ENCODE measurements at places on chromosomes 16 and 17.

GRCh38 chr17:81367171-81367570, 28.1 kb upstream of the BAHCC1 start:
- DNase-seq, result no peak

DNA sequence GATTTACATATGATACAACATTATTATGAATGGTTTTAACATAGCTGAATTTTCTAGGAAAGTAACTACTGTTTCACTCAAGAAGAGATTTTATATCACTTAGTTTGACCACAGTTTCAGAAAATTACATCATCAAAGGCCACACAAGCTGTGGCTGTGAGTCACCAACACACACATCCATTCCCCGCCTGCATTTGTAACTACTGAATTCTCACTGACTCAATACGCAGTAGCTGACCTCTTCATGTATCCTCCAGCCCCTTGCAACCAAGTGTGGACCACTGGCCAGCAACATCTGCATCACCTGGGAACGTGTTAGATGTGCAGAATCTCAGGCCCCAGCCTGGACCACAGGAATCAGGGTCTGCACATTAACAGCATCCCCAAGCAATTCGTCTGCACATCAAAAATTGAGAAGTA, 197.6 kb downstream of the XYLT1 start:
- peak; percentile 29 for DNase-seq

DNA sequence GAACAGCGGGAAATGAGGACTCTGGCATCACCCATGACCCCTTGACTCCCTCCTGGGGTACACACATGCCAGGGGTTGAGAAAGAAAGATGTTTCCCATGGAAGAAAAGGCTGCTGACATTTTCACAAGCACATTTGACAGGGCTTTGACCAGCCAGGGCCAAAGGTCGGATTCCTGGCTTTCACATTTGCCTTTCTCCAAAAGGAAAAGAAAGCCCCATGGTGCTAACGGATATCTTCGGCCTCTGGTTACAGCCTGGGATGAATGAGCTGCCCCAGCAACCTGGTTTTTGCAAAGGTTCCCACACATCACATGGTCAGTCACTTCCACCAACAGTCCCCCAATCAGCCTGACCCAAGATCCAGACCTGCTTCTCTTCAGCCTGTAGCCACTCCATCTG, 478.2 kb upstream of the CDH11 start:
- DNase-seq, result no peak

- no peak for DNase-seq
Observed at GRCh38 chr17:42122371-42123303, at the start of gene HSPB9. HSPB9 (plus strand) TSS chr17:42122804; CDS start chr17:42122851, 47 bp downstream.

All from stimulated activated naive CD4-positive, alpha-beta T cell treated with Interleukin-2 at 50 U/mL for 16 hours (primary cell).